ENCODE measurements at places on chromosomes 5 and 9. TPM values are rescaled to one million over a fixed set of nuclear protein-coding genes. Genes with fewer than 3 reads are reported as not detected.

Gene URM1
- 100 TPM for total RNA-seq

Gene PTGR1
- 79.1 TPM for total RNA-seq

Gene ELAVL2
- total RNA-seq: 0.20 TPM

Gene PARP8
- 0.18 TPM for total RNA-seq

Gene LECT2
- not detected for total RNA-seq

Gene PCDHGC5
- 1.2 TPM for total RNA-seq

Gene FBP2
- not detected for total RNA-seq

Gene ARHGEF28
- 108 TPM for total RNA-seq

Gene IL7R
- total RNA-seq: 1.2 TPM

Gene SSBP2
- total RNA-seq: 9.6 TPM

Gene ADAMTSL1
- total RNA-seq: 18.4 TPM

Gene KCNV2
- not detected for total RNA-seq

Gene FAM151B
- total RNA-seq: 2.0 TPM

Gene SYNPO
- total RNA-seq: 121 TPM

Gene CCL19
- not detected for total RNA-seq

Gene CORO2A
- 0.30 TPM for total RNA-seq

Gene GFI1B
- total RNA-seq: not detected

Gene IER5L
- total RNA-seq: 12.3 TPM

Gene IFNA2
- not detected for total RNA-seq

Gene ZBTB5
- total RNA-seq: 10.0 TPM

Gene ALG2
- total RNA-seq: 31.4 TPM

Gene RAB3C
- total RNA-seq: not detected
